ENCODE measurements at places on chromosomes 5 and 9. TPM values are rescaled to one million over a fixed set of nuclear protein-coding genes. Genes with fewer than 3 reads are reported as not detected.

The DAPK1 gene
- total RNA-seq: 2.8 TPM

The TSSK1B gene
- total RNA-seq: not detected

The PCDHA1 gene
- total RNA-seq: not detected

The LECT2 gene
- not detected for total RNA-seq

The SLC28A3 gene
- not detected for total RNA-seq

The F12 gene
- total RNA-seq: 0.98 TPM

The PALM2AKAP2 gene
- total RNA-seq: not detected

The PCDHB6 gene
- total RNA-seq: not detected

The PCDHGC4 gene
- not detected for total RNA-seq

The CCIN gene
- not detected for total RNA-seq

The IFNE gene
- not detected for total RNA-seq

The GPR21 gene
- total RNA-seq: 1.7 TPM

The CNTNAP3 gene
- 0.22 TPM for total RNA-seq
